Femur (tissue), 1 donor: ENCODE measurements at places on chromosomes 11 and 22.

DNA sequence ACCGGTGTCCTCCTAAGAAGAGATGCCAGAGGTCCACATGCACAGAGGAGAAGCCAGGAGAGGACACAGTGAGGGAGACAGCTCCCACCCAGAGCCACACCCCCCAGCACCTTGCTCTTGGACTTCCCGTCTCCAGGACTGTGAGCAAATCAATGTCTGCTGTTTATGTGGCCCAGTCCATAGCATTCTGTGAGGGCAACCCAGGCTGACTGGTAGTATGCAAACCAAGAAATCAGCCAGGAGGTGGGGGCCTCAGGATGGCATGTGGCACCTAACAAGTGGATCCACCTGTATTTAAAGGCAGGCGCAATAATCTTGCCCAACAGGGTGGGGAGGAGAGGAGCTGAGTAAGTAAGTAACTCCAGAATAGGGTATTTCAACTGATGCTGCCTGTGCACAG lies 136.4 kb downstream of the BRD1 start:
- no peak for DNase-seq

- DNase-seq: no peak
Observed at GRCh38 chr22:46833228-46833627, 70.8 kb downstream of the TBC1D22A start.

- no peak for DNase-seq
Observed at GRCh38 chr11:126450198-126450597, 94.7 kb downstream of the ST3GAL4 start.

GRCh38 chr11:13944911-13945425 lies 17.6 kb upstream of the SPON1 start:
- DNase-seq: peak; percentile 36

- DNase-seq: no peak
Observed at GRCh38 chr11:33663121-33663520, 37.5 kb downstream of the C11orf91 start.

DNA sequence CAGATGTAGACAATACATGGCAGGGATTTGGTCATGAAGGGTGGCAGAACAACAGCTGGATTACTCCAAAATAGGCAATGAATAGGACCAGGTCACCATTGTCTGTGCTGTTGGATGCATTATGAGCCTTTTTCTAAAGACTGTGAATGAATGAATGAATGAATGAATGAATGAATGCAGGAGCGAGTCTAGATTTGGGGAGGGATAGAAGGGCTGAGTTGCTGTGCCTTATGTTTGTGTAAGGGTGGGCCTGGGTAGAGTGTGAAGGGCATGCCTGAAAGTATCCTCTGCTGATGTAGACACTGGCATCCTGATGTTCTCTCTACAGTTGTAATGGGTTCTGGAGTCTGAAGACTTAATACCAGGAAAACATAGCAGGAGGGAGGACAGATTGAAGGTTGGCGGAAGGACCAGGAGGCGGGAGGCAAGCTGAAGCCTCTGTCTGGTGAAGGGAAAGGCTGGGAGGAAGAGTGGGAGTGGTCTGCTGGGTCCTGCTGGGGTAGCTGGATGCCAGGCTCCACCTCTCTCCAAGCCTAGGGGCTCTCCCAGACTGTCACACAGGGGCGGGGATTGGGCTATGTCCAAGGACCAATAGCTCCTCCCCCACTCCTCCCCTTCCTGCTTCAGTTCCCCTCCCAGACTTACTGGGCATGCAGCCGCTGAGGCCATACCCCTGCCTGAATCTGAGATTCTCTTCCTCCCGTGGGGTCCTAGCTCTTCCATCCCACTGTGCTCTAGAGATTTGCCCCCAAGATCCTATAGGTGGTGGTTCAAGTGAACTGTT lies 4.8 kb downstream of the TRIM3 start:
- DNase-seq: peak; percentile 93

DNA sequence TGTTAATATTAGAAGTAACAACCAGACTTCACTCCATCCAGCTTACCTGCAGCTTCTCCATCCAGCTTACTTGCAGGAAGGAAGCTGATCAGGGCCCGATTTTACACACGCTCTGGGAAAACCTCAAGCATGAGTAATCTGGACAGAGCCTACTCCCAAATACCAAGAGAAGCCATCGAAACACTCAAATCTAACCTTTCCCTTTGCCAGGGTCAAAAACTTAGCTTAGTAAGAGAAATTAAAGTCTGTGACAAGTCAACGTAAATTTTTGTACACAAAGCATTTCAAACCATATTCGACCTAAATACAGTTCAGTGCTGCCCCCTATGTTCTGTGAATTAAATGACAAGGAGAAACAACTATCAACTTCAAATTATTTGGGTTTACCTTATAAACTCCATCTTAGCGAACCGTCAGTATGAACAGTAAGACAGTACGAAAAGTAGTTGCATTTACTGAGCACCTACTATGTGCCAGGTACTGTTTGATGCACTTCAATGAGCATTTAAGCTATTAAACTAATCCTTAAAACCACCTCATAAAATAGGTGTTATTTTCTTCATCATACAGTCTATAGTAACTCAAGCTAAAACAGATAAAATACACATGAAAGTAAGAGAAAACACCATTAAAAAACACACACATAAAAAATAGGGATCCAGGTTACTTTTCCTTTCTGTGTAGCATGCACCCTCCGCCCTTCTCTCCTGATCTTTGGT lies 36.9 kb downstream of the ARFGAP3 start:
- DNase-seq: no peak

- DNase-seq: no peak
Observed at GRCh38 chr22:41906822-41907221, 8.1 kb downstream of the SHISA8 start.

GRCh38 chr11:107623183-107623582 lies 32.2 kb downstream of the ELMOD1 start:
- DNase-seq: no peak

DNA sequence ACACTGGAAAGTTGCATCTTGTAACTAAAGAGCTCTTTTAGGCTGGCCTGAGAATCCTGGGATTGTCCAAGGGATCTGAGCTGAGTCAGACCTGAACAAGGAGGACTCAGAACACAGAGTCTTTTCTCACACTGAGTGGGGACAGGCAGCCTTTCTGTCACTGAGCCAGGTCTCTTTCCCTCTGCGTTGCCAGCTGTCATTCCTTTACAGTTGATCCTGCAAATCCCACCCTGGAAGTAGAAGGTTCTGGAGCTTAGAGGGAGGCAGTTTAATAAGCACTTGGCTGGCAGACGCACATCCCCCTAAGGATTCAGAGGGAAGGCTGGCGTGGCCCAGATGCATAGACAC lies 76.3 kb upstream of the SUSD2 start:
- DNase-seq: peak; percentile 69

DNA sequence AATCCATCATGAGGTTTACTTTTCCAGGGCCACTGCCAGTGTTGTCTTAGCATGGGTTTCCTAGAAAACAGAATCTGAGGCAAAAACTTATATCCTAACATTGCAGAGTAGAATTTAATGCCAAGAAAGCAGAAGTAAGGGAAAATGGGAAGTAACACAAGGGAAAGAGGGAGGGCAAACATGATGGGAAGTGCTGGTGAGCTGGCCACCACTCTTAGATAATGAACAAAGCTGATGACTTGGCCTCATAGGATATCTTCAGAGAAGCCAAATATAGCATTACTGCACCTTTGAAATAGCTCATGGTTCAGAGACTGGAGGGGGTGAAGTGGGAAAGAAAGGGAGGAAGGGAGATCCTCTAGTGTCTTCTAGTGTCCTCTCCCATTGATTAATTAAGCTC lies 24.8 kb upstream of the CALCB start:
- no peak for DNase-seq

DNA sequence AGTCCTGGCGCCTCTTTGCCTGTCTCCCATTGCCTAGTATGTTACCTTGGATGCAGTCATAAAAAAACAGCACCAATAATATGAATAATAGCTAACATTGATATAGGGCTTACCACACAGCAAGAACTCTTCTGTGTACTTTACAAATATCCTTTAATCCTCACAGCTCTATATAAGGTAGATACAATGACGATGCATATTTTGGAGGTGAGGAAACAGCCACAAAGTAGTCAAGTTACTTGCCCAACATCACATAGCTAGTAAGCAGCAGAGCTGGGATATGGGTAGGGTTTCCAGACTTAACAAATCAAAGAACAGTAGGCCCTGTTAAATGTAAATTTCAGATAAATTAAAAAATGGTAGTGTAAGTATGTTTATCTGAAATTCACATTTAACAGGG lies 128.8 kb downstream of the ST3GAL4 start:
- DNase-seq: no peak

- DNase-seq: no peak
Observed at GRCh38 chr22:19991395-19991644, 25.3 kb downstream of the ARVCF start.

DNA sequence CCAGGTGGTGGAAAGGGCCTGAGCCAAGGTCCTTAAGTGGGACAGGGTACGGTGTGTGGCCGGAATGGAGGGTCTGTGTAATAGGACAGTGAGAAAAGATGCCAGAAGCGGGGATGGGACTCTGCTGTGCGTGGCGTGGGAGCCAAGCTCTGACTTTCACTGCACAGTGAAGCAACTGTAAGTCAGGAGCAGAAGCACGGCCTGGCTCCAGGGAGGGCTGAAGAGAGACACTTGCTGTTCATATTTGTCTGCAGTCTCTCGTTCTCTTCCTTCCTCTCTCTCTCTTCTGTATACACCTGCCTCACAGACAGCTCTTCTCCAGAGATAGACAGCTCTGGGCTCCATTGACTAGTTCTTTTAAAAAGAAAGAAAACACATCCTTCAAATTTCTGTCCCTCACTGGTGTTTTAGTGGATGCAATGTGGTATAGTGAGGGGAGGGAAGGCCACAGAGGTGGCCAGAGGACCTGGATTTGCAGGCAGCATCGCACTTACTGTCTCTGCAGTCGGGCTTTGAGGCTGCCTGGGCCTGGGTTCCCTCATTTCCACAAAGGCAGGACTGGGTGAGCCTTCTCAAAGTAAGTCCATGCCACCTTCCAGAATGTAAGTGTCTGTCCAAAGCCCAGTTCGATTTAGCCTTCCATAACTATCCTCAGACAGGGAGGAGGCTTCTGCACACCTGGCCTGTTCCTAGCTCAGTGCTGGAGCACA lies 2.1 kb downstream of the IL17RA start:
- no peak for DNase-seq

DNA sequence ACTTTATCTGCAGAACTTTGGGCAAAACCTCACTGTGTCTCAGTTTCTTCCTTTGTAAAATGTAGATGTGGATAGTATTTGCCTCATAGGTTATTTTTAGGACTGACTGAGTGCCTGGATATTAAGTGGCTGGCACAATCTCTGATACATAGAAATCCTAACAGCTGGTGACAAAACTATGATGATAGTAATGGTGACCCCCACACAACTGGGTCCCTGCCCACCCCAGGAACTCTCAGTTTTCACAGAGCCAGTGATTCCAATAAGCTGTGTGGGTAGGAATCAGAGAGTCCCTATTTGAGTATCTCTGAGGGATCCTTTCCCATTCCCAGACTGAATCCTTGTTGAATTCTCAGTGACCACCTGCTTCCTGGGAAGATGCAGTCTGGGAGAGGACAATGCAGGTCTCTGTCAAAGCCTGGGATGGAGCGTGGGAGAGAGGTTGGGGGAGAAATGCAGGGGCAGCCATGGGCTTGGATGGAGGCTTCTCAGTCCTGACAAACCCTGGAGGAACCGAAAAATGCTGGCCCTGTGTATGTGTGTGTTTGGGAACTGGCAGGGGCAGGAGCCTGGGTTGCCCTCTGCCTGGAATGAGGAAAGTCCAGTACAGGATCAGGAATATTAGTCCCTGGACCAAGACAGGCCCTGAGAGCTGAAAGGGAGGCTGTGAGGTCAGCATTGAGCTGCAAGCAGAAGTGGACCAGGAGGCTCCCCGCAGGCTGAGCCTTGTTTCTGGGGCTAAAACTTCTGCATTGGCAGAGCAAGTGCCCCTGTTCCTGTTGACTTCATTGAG lies 6.1 kb upstream of the P2RY6 start:
- peak; percentile 20 for DNase-seq

- no peak for DNase-seq
Observed at GRCh38 chr11:14124886-14125285, 162.4 kb downstream of the SPON1 start.

DNA sequence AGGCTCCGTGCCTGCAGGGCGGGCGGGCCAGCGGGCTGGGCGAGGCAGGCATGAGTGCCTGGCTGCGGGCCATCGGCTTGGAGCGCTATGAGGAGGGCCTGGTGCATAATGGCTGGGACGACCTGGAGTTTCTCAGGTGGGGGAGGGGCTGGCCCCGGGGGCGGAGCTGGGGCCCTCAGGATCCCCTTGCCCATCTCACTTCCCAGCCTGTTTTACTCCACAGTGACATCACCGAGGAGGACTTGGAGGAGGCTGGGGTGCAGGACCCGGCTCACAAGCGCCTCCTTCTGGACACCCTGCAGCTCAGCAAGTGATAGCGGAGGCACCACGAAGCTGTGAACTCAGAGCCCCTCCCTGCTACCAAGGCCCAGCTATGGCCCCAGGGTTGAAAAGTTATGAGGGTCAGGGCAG lies 5.9 kb downstream of the PHOX2A start:
- peak; percentile 72 for DNase-seq

DNA sequence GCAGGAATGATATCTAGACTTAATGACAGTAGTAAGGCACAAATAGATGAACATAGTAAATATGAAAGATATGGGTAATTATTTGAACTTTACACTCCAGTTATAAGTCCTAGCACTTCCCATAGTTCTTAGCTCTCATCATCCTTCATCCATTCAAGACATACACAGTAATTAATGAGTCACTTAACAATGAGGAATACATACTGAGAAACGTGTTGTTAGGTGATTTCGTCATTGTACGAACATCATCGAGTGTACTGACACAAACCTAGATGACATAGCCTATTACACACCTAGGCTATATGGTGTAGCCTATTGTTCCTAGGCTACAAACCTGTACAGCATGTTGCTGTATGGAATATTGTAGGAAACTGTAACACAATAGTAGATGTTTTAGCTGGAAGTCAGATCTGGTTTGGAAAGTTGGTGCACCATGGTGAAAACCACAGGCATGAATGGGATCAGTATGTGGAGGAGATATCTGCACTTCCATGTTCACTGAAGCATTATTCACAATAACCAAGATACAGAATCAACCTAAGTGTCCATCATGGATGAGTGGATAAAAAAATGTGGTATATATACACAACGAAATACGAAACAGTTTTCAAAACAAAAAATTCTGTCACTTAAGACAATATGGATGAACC lies 229.9 kb upstream of the PITPNB start:
- DNase-seq: no peak

- no peak for DNase-seq
Observed at GRCh38 chr11:41284354-41284753, 175.1 kb downstream of the LRRC4C start.

- DNase-seq: no peak
Observed at GRCh38 chr11:17230867-17231851, 23.4 kb upstream of the PIK3C2A start.

- no peak for DNase-seq
Observed at GRCh38 chr11:109697140-109697843, 275.3 kb downstream of the C11orf87 start.

DNA sequence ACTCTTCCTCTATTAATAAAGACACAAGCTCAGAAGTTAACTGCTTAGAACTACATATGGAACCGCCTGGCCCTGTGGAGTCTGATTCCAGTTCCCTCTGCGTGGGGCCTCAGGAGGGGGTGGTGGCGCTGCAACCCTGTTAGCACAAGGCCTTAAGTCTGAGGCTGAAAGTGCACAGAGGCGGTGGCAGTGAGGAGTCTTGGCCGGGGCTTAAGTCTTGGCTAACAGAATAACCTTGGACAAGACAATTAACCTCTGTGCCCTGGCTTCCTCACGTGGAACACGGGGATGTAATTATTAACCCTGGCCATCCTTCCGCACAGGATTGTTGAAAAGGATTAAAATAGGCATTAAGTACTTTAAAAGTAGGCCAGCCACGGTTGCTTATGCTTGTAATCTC lies 191.5 kb downstream of the CEP164 start:
- no peak for DNase-seq
